ENCODE measurements at places on chromosomes 16 and 17.
A peak's percentile ranks its signal among the peaks of the same experiment; 100 is the strongest.

- DNase-seq, result no peak
Observed at GRCh38 chr16:3912897-3913296, 32.4 kb upstream of the CREBBP start.

DNA sequence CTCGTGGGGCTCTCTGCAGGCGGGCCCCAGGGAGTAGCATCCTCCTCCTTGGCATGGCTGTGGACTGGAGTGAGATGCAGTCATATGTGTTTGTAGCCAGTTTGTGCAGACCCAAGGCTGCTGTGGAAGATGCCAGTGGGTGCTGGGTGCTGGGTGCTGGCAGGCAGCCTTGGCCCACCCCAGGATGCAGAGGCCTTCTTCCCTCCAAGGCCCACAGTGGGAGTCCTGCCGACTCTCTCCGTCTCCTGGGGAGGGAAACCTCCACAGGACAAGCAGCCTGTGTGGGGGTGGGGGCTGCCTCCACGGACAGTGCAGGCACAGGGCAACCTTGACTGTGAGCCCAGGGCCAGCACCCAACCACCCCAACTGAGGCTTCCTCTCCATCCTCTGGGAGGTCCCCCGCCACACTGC lies 13.8 kb upstream of the TMEM92 start:
- DNase-seq, result no peak

DNA sequence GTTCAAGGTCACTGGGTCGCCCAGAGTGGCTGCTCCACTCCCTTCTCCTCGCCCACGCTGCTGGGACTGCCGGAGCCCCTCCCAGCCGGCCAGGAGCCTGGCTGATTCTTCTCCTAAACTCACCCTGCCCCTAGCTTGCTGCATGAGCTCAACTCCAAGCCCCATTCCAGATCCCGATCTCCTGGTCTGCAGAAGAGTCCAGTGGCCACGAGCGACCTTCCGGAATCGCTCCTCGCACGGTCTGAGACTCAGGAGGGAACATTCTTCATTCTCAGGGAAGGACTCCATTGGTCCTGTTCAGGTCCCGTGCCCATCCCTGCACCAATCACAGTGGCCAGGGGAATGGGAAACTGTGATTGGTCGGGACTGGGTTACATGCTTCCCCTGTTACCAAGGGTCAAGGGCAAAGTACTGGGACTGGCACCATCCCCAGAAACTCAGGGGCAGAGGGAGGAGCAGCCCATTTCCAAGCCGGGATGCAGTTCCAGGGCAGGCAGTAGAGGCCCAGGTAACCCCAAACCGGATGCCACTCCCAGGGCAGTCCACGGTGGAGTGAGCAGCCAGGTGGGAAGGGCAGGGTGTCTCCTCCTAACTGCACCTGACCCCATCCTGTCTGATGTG lies 24.5 kb upstream of the CIBAR2 start:
- DNase-seq, result no peak

DNA sequence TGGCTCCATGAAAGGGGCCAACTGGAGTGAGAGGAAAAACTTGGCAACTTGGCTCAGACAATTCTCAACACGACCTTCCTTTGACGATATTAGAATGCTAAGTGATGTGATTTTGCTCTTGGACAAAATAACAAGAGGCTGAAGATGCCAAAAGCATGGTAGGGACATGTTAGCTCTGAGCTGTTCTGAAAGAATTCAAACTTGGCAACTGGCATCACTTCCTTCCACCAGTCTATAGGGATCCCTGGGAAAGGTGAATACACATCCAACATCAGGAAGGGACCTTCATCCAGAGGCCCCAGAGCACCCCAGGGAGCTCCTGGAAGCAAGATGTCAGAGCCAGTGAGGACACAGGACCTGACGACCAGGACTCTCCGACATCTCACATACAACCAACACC lies 4.3 kb downstream of the KRT37 start:
- no peak for DNase-seq

DNA sequence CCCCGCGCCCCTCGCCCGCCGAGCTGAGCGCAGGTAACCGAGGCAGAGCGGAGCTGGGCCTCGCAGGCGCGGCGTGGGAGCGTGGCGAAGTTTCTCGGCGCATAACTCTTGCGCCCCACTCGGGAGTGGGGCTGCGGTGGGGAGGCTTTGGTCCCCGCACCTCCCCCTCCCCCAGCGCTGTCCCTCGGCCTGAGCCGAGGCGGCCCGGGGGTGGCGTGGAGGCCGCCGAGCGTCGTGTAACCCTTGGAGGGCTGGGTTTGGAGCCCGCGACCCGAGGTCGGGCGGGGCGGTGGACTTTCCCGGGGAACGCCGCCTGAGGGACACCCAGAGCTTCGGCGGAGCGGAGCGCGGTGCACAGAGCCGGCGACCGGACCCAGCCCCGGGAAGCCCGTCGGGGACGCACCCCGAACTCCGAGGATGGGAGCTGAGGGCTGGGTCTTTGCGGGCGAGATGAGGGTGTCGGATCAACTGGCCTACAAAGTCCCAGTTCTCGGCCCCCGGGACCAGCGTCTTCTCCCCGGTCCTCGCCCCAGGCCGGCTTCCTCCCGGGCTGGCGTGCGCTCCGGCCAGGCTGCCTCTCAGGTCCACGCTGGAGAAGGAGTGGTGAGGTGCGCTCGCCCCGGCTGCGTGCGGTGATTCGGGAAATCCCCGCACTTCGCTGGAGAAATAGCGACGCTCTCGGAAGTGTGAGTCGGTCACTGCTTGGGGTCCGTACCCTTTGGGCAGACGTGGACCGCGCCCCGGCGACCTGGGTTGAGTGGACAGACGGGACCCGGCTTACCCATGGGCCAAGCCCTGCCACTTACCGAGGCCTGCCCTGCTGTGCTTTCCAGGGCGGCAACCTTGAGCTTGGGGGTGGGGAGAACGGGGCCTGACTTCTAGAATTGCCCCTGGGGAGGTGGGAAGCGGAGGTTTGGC lies 168.4 kb downstream of the RAB11FIP4 start:
- DNase-seq, result no peak

DNA sequence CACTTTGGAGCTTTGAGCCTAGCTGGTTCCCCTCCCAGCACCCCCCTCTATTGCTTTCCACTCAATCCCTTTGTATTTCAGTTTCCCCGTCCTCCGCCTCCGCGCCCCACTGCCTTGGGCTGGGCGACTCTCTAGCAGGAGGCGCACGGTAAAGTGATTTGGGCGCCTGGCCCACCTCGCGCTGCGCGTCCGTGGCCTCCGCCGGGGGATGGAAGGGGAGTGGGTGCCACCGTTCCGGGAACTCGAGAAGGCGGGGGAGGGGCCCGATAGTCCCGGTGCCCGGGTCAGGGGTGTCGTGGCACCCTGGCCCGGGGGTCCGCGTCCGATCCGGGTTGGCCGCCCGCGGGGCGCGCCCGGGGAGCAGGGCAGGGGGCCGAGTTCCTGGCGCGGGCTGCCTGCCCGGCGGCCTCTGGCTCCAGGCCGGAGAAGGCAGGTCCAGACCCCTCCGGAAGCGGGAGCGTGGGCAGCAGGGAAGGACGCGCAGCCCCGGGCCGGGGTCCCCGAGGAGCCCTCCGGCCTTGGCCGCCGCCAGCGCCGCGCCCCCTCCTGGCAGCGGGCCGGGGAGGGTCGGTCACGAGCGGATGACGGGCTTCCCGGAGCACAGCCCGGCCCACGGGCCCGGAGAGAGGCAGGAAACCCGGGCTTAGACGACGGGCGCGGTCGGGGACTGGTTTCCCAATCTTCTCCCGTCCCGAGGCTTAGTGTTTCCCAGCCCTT lies 15.8 kb downstream of the MEOX1 start:
- no peak for DNase-seq

DNA sequence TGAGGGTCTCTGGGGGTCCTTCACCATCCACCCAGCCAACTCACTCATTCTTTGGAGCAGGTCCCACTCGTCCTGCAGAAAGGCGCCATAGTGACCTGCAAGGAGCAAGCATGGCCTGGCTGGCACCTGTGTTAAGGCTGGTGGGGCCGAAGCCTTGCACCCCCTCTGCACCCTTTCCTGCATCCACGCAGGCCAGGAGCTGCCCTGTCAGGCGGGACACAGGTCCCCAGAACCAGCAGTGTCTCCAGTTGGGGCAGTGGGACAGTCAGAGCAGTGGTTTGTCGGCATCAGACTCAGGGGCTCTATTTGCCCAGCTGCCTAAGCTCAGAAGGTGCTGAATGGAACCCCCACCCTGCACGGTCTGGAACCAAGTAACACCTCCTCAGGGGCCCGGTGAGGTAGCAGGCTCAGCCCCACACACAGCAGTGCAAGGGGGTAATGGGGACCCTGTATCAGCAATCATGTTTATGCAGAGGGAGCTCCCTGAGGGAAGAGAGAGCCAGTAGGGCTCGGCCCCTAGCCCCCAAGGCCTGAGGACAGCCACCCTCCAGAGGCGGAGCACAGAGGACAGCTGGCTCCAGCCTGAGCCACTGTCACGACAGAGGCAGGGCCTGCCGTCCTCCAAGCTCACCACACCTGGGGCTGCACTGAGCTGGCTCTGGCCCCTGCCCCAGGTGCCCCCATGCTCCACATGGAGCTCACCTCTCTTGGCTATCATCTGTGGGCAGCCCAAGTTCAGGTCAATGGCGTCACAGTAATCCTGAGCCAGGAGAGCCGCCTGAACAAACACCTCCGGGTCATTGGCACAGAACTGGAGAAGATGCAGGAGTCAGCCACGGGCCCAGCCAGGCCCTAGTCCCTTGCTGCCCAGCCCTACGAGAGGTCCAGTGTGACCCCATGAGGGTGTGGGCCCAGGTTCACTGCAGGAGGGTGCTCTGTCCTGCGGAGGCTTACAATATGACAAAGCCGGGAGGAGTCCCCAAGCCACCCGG lies 1.9 kb downstream of the DUS1L start:
- DNase-seq, result no peak

GRCh38 chr17:50129728-50130558 lies at the start of gene SAMD14:
Gene SAMD14, minus strand, starts transcription at chr17:50130160. Its CDS starts 5,201 bp downstream, at chr17:50124959.
- DNase-seq, result no peak

- no peak for DNase-seq
Observed at GRCh38 chr17:50563092-50563511, 2.6 kb downstream of the CACNA1G start.

- no peak for DNase-seq
Observed at GRCh38 chr17:20852990-20853370, 189.8 kb downstream of the USP22 start.

DNA sequence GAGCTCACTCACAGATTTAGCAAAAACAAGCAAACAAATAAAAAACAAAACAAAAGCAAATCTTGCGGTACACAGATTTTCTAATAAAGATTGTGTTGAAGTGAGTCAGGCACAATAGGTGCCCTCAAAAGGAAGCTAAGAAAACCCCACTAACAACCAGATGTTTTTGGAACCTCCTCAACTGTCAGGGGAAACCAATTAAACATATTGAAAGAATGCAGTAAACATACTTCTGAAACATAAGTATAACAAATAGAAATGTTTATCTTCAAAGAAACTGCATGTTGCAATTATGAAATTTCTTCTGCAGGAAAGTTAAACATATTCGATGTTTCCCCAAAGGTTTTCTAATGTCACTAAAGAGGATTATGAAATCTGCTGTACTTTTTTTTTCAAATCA lies 110.5 kb upstream of the CORO6 start:
- DNase-seq, result no peak

DNA sequence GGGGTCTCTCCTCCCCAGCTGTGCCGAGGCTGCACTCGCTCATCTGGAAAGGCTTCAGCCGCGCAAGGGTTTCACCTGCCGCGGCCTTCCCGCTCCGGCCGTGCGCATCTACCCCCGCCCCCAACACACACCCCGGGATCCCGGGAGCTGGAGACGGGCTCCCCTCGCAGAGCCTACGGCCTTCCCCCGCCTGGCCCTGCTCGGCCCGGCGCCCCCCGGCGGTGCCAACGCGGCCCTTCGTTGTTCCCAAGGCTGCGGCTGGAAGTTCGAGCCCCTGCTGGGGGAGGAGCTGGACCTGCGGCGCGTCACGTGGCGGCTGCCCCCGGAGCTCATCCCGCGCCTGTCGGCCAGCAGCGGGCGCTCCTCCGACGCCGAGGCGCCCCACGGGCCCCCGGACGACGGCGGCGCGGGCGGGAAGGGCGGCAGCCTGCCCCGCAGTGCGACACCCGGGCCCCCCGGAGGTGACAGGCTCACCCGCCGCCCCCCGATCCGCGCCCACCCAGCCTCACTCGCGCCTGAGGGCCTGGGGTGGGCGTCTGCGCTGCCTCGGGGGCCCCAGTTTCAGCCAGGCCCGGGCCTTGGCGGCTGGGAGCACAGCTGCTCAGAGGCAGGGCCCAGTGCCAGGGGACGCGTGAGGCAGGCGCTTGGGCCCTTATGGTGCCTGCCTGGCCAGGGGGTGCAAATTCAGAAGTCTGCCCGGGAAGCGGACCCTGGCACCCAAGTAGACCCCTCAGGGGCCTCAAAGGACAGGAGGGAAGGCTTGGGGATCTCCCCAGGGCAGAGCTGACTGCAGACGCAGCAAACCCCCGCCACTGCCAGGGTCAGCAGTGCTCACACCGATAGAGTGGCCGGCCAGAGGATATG lies 11.2 kb downstream of the GALK1 start:
- DNase-seq, result peak; percentile 58

DNA sequence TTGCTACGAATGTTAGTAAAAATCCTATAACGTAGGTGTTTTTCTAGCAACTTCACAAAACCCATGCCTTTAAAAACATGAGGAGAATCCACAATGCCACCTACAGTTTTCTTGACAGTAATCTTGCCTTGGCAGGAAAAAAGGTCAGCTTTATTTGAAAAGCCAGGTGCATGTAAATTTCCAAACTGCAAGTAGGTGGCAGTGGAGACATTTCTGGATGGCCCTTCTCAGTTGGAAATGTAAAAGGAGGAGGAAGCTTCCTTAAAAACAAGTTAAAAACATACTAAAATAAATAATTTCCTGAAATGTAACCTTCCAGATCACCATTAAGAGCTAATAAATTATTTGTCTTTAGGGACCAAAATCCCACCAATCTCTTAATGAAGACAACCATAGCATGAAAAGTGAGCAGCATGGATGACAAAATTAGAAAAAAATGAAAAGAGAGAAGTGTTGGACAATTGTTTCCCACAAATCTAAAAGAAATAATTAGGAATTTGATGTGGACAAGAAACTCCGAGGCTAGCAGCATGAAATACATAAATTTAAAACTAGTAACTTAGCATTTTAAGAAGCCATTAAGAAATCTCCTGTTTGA lies 152.2 kb downstream of the SNX11 start:
- DNase-seq, result no peak

GRCh38 chr17:81419319-81419885 lies 24.1 kb downstream of the BAHCC1 start:
- DNase-seq, result no peak

DNA sequence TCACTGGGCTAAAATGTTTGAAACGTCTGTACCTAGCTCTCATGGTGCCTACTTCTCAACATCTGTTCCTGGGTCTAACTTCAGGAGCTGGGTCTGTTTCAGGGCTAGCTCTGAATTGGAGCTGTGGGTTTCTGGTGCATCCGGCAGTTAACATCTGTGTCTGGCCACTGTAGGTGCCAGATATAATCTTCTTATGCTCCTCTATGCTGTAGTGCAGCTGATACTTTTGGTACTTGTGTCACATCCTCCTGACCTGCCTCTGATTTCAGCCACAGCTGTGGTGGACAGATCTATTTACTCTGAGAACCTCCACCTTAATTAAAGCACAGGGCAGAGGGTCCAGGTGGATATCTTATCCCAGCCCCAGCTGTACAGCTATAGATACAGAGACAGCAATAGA lies 496.5 kb upstream of the CDH11 start:
- no peak for DNase-seq

DNA sequence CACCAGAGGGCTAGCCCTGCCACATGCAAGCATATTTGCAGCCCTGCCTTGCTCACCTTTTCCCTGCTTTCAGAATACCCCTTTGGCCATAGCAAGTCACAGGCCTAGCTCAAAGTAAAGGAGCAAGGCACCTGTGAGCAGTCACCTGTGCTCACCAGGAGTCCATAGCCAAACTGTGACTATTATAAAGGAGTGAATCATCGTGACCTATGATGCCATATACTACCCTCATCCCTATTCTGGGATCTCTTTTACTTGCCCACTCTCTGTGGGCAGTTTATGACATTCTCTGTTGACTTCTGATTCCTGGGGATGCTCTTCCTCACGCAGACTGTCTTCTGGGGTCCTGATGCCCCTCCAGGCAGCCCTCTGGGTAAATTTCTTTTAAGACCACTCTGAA lies 200.5 kb upstream of the NLRP1 start:
- DNase-seq, result no peak
